ENCODE measurements at places on chromosomes 5 and 9.

DNA sequence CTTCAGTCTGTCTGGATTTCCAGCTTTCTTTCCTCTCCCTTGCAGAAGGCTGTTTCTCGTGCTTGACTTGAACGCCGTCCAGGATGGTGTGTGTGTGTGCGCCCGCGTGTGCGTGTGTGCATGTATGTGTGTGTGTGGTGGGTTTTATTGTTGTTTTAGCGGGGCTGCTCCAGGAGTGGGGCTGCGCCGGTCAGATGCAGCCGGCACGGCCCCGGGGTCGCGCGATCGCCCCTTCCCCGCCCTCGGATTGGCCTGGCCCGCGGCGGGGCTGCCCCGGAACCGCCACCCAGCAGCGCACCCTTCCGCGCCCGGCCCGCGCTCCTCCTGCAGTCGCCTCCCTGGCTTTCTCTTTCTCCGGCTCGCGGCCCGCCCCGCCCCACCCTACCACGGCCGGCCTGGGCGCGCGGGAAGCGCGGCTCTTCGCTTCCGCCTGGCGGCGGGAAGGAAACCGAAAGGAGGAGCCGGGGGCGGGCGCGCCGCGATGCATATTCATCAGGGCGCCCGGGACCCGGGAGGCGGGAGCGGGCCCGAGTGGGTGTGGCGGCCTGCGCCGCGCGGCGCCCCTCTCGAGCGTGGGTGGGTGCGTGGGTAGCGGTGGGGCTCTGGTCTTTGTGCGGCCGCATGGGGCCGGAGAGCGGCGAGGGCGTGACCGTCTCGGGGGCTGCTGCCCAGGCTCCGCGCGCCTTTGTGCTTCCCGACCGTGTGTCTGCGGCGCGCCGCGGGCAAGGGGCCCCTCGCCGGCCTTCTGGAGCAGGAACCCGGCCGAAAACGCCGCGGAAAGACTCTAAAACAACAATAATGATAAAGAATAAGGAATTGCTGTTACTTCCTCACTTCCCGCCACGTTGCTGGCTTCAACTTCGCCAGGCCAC, 8.5 kb upstream of the NFIB start:
- peak; percentile 92 for DNase-seq

- no peak for DNase-seq
Measured at GRCh38 chr5:108124596-108124995, 257.3 kb downstream of the FBXL17 start.

GRCh38 chr9:131845305-131846298, 105.7 kb upstream of the RAPGEF1 start:
- no peak for DNase-seq

DNA sequence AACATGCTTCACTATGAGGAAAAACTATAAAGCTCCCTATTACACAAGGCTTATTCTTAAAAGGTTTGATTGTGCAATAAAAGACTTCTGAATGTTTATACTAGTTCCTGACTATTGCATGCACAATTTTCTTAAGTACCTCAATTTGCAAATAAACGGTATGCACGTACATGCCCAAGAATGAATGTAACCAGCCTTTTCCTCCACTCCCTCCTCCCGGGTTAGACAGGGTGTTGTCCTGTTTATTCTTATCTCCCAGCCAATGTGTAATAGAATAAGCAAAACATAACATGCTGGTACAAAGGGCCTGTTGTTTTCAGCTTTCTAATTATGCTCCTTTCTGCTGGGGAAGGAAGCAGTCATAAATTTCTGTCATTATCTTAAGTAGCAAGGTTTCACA, 79.1 kb downstream of the AOPEP start:
- no peak for DNase-seq

- no peak for DNase-seq
Measured at GRCh38 chr9:100590481-100590880, 12.6 kb downstream of the CAVIN4 start.

- DNase-seq: no peak
Measured at GRCh38 chr5:140217299-140218026, 42.5 kb downstream of the CYSTM1 start.

DNA sequence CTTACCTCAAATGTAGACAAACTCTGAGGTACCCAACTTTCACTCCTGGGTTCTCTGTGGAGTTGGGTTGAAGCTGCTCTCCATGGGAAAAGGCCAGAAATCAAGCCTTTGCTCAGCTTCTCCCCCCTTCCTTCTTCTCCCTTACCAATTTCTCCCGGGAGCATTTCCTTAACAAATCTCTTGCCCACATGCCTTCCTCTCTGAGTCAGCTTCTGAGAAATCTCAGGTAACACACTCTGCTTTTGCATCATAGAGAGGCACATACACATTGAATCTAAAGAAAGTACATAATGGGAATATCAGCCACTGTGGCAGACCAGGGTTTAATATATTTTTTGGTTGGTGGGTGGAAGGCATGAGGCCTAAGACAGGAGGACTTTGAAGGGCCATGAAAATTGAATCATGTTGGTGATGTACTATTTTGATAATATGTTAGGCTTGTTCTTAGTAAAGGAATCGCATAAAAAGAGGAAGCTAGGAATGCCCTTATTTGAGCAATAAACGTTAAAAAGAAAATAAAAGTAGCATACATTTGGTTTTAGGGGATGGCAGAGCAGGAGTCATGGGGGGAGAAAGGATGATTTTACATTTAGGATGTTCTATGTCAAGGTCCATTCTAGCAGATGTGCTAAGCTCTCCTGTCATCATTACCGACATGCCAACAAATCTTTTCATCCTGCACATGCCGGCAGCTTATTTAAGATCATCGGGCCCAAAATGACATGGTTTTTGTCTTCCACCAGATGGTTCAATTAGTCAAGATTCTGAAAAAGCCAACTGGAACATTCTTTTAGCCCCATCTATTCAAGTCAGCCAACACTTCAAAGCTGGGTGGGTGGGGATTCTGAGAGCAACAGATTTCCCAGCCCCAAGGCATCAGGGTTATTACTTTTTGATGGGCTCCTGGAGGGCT, 199.5 kb upstream of the CLINT1 start:
- no peak for DNase-seq

DNA sequence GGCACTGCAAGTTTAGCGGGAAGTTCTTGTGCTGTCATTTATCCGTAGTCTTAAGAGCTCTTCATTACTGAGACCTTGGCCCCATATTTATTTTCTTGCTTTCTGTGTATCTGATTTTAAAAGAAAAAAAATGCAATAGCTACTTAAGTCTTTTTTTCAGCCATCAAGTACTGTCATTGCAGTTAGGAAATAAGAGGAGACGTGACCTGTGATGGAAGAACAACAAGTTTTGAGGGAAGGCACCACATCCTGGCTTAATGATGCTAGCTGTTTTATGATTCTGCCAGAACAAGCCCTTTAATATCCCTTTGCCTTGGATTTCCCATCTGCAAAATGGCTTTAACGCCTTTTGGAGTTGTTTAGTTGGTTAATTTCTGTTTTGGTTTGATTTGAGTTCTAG, 3.8 kb downstream of the RGMB start:
- no peak for DNase-seq

DNA sequence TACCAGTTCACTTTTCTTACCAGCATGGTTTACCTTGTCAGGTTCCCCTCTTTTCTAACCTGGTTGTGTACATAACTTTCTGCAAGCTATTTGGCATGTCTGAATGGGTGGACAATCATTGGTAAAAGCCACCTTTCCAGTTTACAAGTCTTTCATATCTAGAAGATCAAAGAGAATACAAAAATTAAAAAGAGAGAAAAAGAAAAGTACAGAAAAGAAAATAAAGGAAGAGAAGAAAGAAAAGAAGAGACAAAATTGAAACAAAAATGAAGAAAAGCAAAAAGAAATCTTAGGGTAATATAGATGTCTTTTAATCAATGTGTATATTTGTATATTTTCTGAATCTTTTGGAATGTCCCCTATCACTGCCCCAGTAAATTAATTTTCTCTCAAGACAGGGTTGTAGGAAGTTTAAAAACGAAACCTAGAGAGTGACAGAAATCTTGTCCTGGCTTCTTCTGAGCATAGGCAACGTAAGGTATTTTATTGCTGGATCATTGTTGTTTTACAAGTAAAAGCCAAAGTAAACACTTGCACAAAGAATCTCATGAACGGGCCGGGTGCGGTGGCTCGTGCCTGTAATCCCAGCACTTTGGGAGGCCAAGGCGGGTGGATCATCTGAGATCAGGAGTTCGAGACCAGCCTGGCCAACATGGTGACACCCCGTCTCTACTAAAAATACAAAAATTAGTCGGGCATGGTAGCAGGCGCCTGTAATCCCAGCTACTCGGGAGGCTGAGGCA, 98.7 kb upstream of the IFNE start:
- DNase-seq: no peak

Data from ecto neural progenitor cell (in vitro differentiated cells).